ENCODE measurements at places on chromosomes 6 and 20.

DNA sequence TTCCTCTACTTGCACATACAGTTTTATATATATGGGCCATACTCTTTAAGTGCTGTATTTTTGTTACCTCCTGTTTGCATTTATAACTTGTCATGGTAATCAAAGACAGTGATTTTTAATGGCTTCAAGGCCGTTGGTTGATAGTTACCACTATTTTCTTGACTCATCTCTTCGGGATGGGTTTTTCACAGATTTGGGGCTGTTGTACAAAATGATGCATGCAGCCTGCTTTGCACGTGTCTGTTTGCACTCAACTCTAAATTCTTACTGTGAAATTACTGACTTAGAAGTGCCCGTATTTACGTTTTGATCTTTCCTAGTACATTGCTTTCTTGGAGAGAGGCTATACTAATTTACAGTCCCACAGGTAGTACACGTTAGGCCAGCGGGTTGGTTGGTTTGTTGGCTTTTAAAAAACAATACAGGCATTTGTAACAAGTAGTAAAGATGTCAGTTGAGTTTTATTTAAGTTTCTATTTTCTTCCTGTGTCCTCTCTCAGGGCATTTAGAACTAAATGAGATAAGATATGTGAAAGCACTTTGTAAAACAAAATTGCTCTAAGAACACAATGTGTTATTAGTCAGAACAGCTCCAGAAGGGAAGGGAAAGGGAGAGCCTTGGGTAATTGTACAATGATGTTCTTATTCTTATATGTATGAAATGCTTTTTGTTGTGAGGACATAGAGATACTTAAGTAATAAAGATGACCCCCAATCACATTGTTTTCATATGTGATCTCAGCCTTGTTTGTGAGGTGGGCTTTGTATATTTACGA is 11.7 kb downstream of the JARID2 start:
- no peak for DNase-seq

GRCh38 chr6:55499591-55499990 is 79.4 kb downstream of the HMGCLL1 start:
- no peak for DNase-seq

GRCh38 chr20:3777716-3778629 is 3.3 kb downstream of the SPEF1 start:
- peak; percentile 69 for DNase-seq

DNA sequence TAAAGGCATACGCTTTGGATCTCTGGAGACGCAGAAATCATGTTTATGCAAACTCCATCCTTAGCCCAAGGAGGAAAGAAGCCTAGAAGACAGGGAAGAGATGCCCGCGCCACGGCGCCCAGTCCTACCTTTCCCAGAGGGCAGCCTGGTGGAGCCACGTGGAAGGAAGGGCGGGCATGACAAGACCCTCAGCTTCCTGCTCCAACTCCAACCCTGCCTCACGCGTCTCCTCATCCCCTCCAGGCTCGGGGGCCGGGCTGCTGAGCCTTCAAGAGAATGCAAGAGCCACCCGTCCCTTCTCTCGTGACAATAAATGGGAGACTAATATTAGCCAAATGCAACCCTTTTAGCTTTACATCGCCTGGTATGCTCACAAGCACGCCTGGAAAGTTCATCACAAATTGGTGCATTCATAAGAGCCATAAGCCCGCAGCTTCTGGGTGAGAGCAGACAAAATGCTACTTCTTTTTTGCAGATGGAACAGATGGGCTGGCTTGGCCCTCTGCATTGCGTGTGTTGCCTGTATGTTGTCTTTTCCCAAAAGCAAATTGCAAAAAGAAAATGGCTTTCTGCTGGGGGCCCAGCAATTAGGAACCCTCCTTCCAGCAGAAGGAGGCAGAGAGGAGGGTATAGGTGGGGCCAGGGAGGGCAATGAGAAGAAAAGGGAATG is 8.2 kb upstream of the NTSR1 start:
- DNase-seq, result no peak

- DNase-seq, result no peak
These were observed 312.3 kb downstream of the HAO1 start for GRCh38 chr20:7627734-7628663.

- no peak for DNase-seq
These were observed 252.4 kb downstream of the PHACTR1 start for GRCh38 chr6:12968839-12969558.

DNA sequence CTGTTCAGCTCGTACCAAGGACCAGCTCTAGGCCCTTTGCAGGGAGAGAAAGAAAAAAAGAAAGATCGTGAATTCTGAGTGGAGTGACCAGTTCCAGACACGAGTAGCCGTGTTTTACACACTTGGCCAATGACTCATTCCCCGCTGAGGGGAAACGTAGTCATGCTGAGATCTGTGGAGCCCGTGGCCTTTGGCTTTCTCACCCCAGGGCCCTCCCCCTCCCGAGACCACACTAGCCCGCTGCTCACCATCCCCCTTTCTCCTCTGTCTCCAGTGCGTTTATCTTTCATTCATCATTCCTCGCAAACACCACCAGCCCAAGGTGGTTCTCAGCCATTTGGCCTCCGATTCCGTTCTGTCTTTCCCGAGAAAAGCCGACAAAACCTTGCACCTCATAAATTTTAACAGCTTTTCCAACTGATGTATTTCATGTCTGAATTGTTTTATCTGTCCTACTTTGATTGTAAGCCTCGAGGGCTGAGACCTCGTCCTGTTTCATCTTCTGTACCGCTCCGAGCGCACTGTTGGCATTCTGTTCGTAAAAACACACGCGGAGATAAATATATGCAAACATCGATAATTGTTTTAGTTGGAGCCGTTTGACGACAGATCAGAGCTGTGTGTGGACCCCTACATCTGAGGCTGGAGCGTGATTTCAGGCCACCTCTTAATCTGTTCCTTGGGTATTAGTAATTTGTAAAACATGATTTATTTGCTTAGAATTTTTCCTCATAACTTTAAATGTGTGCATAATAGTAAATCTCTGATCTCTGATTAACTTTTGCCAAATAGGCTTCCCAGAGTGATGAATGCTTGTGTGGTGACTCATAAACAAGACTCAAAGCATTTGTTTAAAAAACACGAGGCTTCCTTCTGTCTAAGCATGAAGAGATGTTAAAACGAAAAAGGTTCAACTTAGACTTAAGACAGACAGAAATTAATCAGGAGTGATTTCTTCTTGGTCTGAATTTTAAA is 336.6 kb downstream of the CDH4 start:
- DNase-seq, result no peak

DNA sequence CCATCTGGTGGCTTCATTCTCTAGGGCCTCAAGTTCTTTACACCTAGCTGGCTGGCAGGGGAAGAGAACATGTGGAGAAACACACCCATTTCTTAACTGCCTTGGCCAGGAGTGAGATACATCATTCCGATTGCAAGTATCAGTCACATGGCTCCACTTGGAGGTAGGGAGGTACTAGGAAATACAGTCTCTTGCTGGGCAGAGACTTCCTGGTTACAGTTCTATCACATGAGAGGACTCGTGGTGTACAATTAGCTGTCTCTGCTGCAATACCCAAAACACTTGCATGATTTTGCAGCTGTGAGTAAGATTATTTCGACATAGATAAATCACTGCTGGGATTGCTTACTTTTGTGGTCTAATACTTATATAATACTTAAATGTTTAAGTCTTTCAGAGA is 51.1 kb downstream of the GTF2H5 start:
- peak; percentile 48 for DNase-seq
